Naive thymus-derived CD8-positive, alpha-beta T cell (primary cell): ENCODE measurements at places on chromosomes 16 and 17. TPM values are rescaled to one million over a fixed set of nuclear protein-coding genes. Genes with fewer than 3 reads are reported as not detected.
A peak's percentile ranks its signal among the peaks of the same experiment; 100 is the strongest.

- no peak overlapping the region for H3K27ac ChIP-seq
- H3K36me3 ChIP-seq: no peaks in the 10 kb centered on the region
- no peaks in the 10 kb centered on the region for H3K4me1 ChIP-seq
- H3K27me3 ChIP-seq: no peaks in the 10 kb centered on the region
Observed at GRCh38 chr16:20949660-20950059, 49.1 kb downstream of the LYRM1 start.

AANAT gene
- not detected for total RNA-seq

MYLK3 gene
- total RNA-seq: 0.36 TPM

- no peak overlapping the region for H3K27ac ChIP-seq
- no peak for DNase-seq
- H3K27me3 ChIP-seq: peaks cover 4% of the 10 kb centered on the region
Observed at GRCh38 chr16:73710526-73710925, 586.1 kb upstream of the PSMD7 start.

DNA sequence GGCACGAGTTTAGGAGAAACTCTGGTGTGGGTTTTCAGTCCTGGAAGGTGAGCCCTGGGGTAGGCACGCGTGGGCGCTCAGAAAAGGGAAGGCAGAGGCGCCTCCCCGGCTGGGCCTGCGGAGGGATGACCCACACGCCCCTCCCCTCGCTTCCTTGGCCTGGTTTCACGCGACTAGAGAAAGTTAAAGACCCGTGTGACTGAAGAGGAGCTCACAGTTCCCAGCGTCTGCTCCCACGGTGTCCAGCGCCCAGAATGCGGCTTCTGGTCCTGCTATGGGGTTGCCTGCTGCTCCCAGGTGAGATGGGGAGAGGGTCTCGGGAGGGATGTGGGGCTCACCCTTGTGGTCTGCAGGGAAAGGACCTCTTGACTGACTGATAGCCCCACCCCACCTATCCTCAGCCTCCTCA is at the start of gene CD300LG:
CD300LG (plus strand) TSS at position 214 of the 409 bp plus-strand sequence; CDS start at position 255, 41 bp downstream.
- H3K27ac ChIP-seq: no peak within 1 kb of the TSS
- H3K36me3 ChIP-seq: no peaks in the 10 kb centered on the region
- peaks cover 14% of the 10 kb centered on the region for H3K27me3 ChIP-seq
- H3K4me1 ChIP-seq: no peaks in the 10 kb centered on the region
- DNase-seq: no peak

GDPD1 gene
- total RNA-seq: 8.0 TPM

DNA sequence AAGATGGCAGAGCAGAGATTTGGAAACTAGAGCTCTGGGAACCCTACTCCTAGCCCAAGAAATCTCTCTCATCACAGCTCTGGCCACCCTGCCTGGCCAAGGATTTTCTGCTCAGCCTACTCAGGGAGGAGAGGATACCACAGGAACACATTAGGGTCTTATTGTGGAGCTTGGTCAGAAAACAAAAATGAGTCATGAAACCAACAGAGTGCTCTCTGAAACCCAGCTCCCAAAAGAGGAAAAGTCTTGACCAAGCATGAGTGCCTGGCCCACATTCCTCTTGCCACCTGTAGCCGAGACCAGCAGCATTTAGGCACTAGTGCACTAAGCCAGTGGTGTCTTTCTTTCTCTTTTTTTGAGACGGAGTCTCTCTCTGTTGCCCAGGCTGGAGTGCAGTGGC is 18.1 kb downstream of the SLC13A5 start:
- no peaks in the 10 kb centered on the region for H3K4me1 ChIP-seq
- no peak overlapping the region for H3K27ac ChIP-seq
- DNase-seq: no peak
- H3K27me3 ChIP-seq: peaks cover 27% of the 10 kb centered on the region

- H3K27ac ChIP-seq: peak overlapping the region; percentile 11
- peaks cover 70% of the 10 kb centered on the region for H3K36me3 ChIP-seq
- no peaks in the 10 kb centered on the region for H3K27me3 ChIP-seq
- H3K4me3 ChIP-seq: no peak overlapping the region
- DNase-seq: no peak
Observed at GRCh38 chr17:51224402-51225262, 35.2 kb downstream of the MBTD1 start.

GRCh38 chr17:36131421-36131820 is 27.8 kb downstream of the CCL4 start:
- no peak for DNase-seq
- peaks cover 13% of the 10 kb centered on the region for H3K27me3 ChIP-seq
- no peak overlapping the region for H3K27ac ChIP-seq
- no peaks in the 10 kb centered on the region for H3K36me3 ChIP-seq
- H3K4me3 ChIP-seq: no peak overlapping the region

- H3K27ac ChIP-seq: no peak overlapping the region
- H3K4me3 ChIP-seq: no peak overlapping the region
Observed at GRCh38 chr17:79504181-79504605, 106.7 kb downstream of the RBFOX3 start.

- H3K4me3 ChIP-seq: no peak overlapping the region
- H3K36me3 ChIP-seq: peaks cover 2% of the 10 kb centered on the region
- peaks cover 28% of the 10 kb centered on the region for H3K27me3 ChIP-seq
- H3K27ac ChIP-seq: no peak overlapping the region
- DNase-seq: no peak
Observed at GRCh38 chr16:71423016-71423415, 18.8 kb downstream of the TLE7 start.

DNA sequence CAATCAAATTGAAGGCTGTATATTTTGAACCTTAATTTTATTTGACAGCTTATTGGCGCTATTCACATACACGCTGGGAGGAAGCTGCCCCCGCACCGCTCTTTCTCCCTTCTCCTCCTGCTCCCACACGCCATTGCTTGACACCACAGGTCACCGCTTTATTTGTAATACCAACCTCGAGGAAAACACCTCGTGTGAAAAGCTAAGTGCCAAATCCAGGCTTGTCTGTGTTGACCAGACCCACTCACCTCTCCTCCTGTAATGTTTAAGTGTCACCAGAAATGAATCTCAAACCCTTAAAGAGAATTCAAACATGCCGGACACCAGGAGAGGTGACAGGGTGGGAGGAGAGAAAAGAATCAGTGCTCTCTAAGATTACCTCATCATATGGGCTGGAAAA is 331.4 kb downstream of the GRIN2A start:
- H3K36me3 ChIP-seq: no peaks in the 10 kb centered on the region
- no peaks in the 10 kb centered on the region for H3K4me1 ChIP-seq
- H3K27ac ChIP-seq: no peak overlapping the region
- H3K27me3 ChIP-seq: peaks cover 4% of the 10 kb centered on the region
- no peak for DNase-seq

GRCh38 chr16:565419-566330 is 1.1 kb upstream of the NHLRC4 start:
- no peak overlapping the region for H3K27ac ChIP-seq
- no peaks in the 10 kb centered on the region for H3K27me3 ChIP-seq
- no peaks in the 10 kb centered on the region for H3K36me3 ChIP-seq
